ENCODE measurements at places on chromosomes 2 and 18.

- DNase-seq = no peak
Observed at GRCh38 chr18:73544032-73544431, 603.6 kb downstream of the FBXO15 start.

DNA sequence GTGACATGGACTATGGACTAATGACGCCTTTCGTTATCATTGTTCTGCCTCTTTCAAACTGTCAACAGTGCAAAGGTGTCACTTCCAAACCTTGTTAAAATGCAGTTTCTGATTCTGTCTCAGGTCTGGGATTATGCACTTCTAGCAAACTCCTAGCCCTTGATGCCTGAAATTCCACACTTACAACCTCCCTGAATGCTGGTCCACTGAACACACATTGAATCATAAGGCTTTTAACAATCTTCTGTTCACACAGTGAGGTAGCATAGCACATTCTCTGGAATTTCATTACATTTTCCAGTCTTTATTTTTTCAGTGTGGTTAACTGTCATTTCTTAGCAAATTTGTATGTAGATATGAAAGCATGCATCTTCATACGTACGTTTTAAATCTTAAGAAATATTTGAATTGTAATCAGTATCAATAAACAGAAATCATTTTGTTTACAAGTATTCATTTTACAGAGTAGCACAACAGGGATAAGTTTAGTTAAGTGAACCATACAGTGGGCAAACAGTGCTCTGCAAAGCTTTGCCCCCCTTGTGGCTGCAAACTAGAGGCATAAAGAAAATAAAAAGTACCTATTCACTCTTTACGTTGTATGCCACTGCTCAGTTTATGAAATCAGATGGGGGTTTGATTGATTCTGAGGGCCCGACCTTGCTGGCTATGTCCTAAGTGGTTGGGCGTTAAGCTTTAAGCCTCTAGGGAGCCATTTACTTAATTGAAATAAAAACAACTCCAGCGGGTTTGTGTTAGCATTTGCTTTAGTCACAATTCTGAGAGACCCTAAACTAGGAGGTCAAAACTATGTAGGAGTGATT is 250.8 kb downstream of the LRRTM1 start:
- no peak for DNase-seq

- no peak for DNase-seq
Observed at GRCh38 chr2:40434731-40435271, 17.1 kb downstream of the SLC8A1 start.

DNA sequence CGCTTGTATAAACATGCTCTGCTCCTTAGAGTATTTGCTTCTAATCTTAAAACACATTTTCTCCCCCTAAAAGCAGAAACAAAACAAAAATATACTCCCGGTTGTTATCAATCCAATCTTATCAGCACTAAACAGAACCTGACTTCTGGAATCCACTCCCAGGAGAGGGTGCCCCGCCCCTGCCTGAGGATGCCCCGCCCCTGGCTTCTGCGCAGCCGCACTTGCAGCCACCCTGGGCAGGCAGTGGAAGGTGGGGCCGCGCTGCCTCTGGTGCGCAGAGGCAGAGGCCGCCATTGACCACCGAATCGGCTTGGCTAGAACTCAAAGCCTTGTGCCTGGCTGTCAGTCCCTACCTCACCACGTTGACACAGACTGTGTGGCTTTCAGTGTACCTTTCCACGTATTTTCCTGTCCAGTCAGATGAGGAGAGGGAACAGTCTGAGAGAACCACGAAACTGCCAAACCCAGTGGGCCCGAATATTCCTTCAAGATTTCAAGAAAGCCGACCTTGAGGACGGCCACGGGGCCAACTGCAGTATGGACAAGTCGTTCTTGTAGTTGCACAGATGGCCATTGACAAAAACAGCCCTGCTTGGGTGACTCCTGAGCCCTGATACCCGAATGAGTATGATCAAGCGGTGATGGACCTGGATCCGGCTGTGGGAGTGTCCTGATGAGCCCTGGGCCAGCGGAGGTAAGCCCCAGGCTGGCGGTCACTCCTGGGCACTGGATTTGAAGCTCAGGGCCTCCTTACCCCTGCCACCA is 46.2 kb upstream of the ARHGAP28 start:
- DNase-seq = no peak

GRCh38 chr18:35688757-35689156 is 107.2 kb downstream of the GALNT1 start:
- no peak for DNase-seq

DNA sequence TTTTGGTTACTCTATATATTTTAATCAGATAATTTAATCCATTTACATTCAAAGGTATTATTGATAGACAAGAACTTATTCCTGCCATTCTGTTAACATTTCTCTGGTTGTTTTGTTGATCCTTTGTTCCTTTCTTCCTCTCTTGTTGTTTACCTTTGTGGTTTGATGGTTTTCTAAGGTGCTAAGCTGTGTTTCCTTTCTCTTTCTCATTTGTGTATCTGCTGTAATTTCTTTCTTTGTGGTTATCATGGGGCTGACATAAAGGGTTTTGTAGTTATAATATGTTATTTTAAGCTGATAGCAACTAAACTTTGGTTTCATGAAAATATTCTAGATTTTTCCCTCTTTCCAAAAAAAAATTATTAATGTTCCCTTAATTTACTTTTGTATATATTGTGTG is 179.2 kb downstream of the NDUFA10 start:
- DNase-seq = no peak

- no peak for DNase-seq
Observed at GRCh38 chr2:226154610-226155009, 645.0 kb downstream of the IRS1 start.

DNA sequence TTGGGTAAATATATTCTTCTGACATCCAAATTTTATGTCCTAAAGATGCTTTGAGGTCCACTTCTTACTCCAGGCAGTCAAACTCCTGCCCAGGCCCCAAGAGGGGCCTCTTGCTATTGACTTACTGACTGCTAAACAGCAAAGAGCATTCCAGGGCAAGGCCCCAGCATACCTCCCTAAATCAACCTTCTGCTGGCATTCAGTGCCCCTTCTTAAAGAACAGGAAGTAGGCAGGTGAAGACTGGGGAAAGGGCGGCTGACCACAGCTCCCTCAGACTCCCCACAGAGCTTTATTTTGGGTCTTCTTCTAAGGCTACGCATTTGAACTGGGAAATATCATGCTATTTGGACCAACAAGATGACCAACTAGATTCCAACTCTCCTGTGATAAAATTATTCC is 68.9 kb downstream of the USP40 start:
- no peak for DNase-seq

GRCh38 chr2:163737190-163737439 is 1.3 kb upstream of the FIGN start:
- no peak for DNase-seq

All from stimulated activated CD8-positive, alpha-beta memory T cell treated with anti-CD3 and anti-CD28 coated beads, Interleukin-4, amount 100 ng/mL, for 4 hours (primary cell).